ENCODE measurements at places on chromosomes 12 and 14. TPM values are rescaled to one million over a fixed set of nuclear protein-coding genes. Genes with fewer than 3 reads are reported as not detected.

DNA sequence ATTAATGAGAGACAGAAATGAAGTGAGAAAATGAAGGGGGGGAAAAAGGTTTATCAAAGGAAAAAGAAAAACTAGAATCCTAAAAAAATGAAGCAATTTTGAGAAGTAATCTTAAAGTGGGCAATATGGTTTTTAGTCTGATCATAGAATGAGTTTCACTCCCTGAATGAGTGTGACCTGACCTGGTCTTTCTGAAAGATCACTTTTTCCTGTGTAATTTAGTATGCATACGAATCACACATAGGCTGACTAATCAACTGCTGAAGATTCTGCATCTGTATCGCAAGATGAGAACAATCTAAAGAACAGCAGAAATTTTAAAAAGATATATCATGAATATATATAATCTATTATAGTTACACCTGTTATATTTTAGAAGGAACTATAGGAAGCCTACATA lies 11.3 kb downstream of the GNPTAB start:
- H3K27me3 ChIP-seq, result no peaks in the 10 kb centered on the region
- no peak overlapping the region for H3K27ac ChIP-seq
- no peak overlapping the region for H3K4me3 ChIP-seq
- no peak for DNase-seq

The ENDOU gene
- not detected for total RNA-seq

GRCh38 chr12:74538491-74539258 lies 1.0 kb downstream of the ATXN7L3B start:
- H3K27me3 ChIP-seq, result no peaks in the 10 kb centered on the region
- DNase-seq, result peak; percentile 15
- peak overlapping the region; percentile 61 for H3K4me3 ChIP-seq
- H3K27ac ChIP-seq, result peak overlapping the region; percentile 90

- DNase-seq, result peak; percentile 72
- peak overlapping the region; percentile 48 for H3K27ac ChIP-seq
- peaks cover 48% of the 10 kb centered on the region for H3K4me1 ChIP-seq
Observed at GRCh38 chr14:49982501-49982951, 89.6 kb downstream of the ARF6 start.

GRCh38 chr12:18281941-18282340 lies 20.6 kb downstream of the PIK3C2G start:
- no peak for DNase-seq
- no peak overlapping the region for H3K27ac ChIP-seq
- H3K4me3 ChIP-seq, result no peak overlapping the region
- H3K27me3 ChIP-seq, result no peaks in the 10 kb centered on the region
- H3K36me3 ChIP-seq, result no peaks in the 10 kb centered on the region

The TCL1B gene
- not detected for total RNA-seq

GRCh38 chr12:91743280-91743679 lies 402.4 kb downstream of the BTG1 start:
- no peaks in the 10 kb centered on the region for H3K4me1 ChIP-seq
- no peaks in the 10 kb centered on the region for H3K36me3 ChIP-seq
- no peak overlapping the region for H3K27ac ChIP-seq
- DNase-seq, result no peak

DNA sequence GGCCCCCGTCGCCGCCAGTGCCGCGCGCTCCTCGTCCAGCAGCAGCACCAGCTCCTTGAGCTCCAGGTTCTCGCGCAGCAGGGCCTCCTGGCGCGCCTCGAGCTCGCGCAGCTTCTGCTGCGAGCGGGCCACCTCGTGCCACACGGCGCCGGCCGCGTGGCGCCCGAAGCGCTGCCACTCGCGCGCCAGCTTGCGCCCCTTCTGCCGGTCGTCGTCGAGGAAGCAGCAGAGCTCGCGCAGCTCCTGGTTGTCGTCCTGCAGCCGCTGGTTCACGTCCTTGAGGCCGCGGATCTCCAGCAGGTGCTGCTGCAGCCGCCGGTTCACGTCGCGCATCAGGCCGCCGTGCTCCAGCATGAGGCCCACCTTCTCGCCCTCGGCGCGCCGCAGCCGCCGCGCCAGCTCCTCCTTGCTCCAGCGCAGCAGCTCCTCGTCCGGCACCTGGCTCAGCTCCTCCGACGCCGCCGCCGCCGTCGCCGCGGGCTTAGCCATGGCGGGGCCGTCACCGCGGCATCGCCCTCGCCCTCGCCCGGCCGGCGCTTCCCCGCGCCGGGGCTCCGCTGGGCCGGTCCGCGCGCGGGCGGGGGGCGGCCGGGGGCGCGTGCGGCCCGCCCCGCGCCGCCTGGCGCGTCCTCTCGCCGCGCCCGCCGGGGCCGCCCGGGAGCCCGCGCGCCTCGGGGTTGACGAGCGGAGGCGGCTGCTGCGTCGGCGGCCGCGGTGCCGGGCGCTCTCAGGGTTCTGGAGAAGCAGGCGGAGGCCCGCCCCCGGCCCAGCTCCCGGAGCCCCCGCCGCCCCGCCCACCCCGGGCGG lies at the start of gene CCDC85C:
Gene CCDC85C, minus strand, starts transcription at position 737 of the 807 bp plus-strand sequence. Its CDS starts 248 bp downstream, at position 489.
- peaks cover 26% of the 10 kb centered on the region for H3K36me3 ChIP-seq
- peak within 1 kb of the TSS; percentile 65 for H3K4me3 ChIP-seq
- no peaks in the 10 kb centered on the region for H3K27me3 ChIP-seq
- H3K4me1 ChIP-seq, result peaks cover 44% of the 10 kb centered on the region

The GPR162 gene
- 0.16 TPM for total RNA-seq

- no peaks in the 10 kb centered on the region for H3K4me1 ChIP-seq
- no peaks in the 10 kb centered on the region for H3K27me3 ChIP-seq
- H3K4me3 ChIP-seq, result no peak overlapping the region
- H3K36me3 ChIP-seq, result no peaks in the 10 kb centered on the region
Observed at GRCh38 chr12:119312904-119313303, 21.6 kb upstream of the CCDC60 start.

- no peak overlapping the region for H3K4me3 ChIP-seq
- H3K4me1 ChIP-seq, result no peaks in the 10 kb centered on the region
- H3K27ac ChIP-seq, result no peak overlapping the region
- no peaks in the 10 kb centered on the region for H3K36me3 ChIP-seq
Observed at GRCh38 chr12:3470296-3470695, 20.7 kb upstream of the PRMT8 start.

DNA sequence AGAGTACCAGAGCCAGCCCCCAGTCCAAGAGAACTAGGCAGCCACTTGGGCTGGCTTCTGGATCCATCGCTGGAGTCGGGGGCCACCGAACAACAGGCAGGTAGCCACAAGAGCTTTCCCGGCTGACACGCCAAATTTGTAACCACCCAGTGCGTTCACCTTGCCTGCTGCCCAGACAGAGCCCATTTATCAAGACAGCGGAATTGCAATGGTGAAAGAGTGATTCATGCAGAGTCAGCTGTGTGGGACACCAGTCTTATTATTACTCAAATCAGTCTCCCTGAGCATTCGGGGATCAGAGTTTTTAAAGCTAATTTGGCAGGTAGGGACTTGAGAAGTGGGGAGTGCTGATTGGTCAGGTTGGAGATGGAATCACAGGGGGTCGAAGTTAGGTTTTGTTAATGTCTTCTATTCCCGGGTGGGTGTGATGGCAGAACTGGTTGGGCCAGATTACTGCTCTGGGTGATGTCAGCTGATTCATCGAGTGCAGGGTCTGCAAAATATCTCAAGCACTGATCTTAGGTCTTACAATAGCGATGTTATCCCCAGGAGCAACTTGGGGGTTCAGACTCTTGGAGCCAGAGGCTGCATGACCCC lies 64.3 kb downstream of the PDE6H start:
- H3K27ac ChIP-seq, result no peak overlapping the region
- no peak overlapping the region for H3K4me3 ChIP-seq
- H3K27me3 ChIP-seq, result no peaks in the 10 kb centered on the region

DNA sequence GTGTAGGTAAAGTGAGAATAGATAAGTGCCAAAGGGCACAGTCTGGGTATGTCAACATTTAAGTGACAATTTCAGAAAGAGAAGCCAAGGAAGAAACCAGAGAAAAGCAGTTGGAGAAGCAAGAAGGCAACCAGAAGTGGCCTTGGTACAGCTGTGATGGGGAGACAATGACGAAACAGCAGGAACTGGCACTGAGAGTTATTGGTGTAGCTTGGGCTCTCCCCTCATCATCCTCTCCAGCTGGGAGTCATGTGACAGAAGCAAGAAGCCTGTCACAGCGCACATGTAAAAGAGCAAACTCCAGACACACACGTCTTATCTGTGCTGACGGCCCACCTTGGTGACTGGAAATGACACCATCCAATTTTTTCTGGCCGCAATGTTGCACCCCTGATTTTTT lies 203.3 kb upstream of the NUDT4 start:
- no peaks in the 10 kb centered on the region for H3K36me3 ChIP-seq
- no peak for DNase-seq
- H3K27me3 ChIP-seq, result no peaks in the 10 kb centered on the region
- no peak overlapping the region for H3K27ac ChIP-seq
- peaks cover 25% of the 10 kb centered on the region for H3K4me1 ChIP-seq

- no peak for DNase-seq
- no peaks in the 10 kb centered on the region for H3K4me1 ChIP-seq
- no peak overlapping the region for H3K27ac ChIP-seq
- H3K27me3 ChIP-seq, result no peaks in the 10 kb centered on the region
- no peak overlapping the region for H3K4me3 ChIP-seq
Observed at GRCh38 chr12:9810671-9811070, 16.6 kb upstream of the KLRF1 start.
